ENCODE measurements at places on chromosomes 4 and X.

DNA sequence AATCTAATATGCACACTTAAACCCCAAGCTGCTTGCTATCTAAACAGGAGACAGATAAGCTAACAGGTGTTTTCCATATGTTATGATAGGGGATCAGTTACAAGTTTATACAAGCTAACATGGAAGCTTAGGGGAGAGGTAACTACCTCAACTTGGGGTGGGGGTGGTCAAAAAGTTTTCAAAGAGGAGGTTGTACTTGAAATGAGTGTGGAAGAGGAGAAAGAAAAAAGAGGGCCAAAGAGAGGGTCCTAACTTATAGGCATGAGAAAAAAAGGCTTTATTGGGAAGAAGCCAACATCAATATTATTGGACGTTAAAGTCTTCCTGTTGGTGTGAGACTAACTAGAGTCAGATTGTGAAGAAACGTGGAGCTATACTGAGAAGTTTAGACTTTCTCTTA, 205.9 kb downstream of the NDST4 start:
- no peak for DNase-seq

GRCh38 chr4:31040106-31040505, 319.9 kb downstream of the PCDH7 start:
- no peak for DNase-seq

GRCh38 chr4:128220286-128221235, 67.1 kb downstream of the PGRMC2 start:
- peak; percentile 21 for DNase-seq

DNA sequence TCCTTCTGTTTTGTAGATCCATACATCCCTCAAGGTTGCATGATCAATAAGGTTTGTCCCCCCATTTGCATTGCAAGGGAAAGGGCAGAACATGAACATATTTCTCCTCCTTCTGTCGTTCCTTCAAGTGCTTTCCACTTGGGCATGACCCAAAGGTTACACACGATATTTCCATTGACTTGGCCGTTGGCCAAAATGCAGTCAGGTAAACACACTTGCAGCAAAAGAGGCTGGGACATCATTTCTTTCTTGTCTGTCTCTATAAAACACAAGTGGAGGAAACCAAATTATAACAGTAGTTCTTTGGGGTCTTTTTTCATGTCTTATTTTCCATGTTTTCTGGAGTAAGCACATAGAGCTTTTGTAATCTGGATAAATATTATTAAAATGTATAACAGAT, 156.1 kb downstream of the FRAS1 start:
- no peak for DNase-seq

DNA sequence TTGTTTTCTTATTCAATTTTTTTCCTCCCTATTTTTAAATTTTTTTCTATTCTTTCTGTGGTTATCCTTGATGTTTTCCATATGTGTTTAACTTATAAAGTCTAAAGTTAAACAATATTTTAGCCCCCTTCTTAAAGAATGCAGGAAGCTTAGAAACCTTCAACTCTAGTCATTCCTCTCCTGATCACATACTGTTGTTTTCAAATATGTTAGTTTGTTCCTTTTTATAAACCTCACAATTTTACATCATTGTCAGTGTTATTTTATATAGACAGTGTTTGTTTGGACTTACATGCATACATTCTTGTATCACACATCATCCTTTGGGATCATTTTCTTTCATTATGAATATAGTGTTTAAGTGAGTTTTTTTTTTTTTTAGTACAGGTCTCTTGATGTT, 31.6 kb downstream of the KANTR start:
- DNase-seq = no peak

- DNase-seq = no peak
These were observed 587.5 kb upstream of the MAGEB2 start for GRCh38 chrX:29627833-29628232.

GRCh38 chrX:108165383-108166111, 74.0 kb downstream of the ATG4A start:
- no peak for DNase-seq

DNA sequence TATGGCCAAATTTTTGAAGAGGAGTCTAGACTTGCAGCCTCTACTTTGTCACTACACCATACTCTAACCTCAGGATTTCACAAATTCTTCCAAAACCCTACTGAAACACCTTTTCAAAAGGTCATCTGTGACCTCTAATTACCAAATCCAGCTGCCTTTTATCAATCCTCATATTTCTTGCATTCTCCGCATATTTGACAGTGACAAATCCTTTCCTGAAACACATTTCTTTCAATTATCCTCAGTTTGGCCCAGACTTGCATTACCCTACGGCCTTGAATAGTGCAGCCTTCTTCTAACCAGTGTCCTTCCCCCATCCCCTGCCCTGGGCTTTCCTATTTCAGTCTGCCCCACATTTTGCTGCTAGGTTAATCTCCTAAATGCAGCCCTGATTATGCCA, 25.5 kb downstream of the MID2 start:
- no peak for DNase-seq

DNA sequence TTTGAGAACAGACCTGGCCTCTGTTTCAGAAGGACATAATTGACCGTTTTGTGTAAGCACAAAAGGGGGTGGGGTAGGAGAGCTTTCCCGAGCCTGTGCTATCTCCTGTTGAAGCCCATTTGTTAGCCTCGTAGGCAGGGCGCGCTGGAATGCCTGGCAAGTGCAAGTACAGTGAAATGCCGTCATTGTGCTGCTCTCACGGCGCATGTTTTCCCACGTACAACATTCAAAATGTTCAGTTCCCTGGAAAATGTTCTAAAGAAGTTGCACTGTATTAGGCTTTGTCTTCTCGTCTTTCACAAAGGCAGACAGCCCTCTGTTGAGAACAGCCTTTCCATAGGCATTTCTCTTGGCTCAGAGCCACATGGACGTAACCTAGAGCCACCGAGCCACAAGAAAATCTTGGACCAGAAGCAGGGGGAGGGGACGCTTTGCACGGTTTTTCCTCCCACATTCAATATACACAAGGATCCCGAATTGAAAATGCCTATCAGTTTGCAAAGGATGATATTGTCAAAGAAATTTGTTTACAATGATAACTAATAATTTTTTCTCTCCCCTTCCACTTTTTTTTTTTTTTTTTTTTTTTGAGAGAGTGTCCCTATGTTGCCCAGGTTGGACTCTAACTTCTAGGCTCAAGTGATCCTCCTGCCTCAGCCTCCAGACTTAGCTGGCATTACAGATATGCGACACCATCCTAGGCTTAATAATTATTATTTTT, 54.6 kb upstream of the RAPGEF2 start:
- no peak for DNase-seq

- DNase-seq = no peak
These were observed 12.7 kb upstream of the SMIM43 start for GRCh38 chr4:121777625-121778024.

DNA sequence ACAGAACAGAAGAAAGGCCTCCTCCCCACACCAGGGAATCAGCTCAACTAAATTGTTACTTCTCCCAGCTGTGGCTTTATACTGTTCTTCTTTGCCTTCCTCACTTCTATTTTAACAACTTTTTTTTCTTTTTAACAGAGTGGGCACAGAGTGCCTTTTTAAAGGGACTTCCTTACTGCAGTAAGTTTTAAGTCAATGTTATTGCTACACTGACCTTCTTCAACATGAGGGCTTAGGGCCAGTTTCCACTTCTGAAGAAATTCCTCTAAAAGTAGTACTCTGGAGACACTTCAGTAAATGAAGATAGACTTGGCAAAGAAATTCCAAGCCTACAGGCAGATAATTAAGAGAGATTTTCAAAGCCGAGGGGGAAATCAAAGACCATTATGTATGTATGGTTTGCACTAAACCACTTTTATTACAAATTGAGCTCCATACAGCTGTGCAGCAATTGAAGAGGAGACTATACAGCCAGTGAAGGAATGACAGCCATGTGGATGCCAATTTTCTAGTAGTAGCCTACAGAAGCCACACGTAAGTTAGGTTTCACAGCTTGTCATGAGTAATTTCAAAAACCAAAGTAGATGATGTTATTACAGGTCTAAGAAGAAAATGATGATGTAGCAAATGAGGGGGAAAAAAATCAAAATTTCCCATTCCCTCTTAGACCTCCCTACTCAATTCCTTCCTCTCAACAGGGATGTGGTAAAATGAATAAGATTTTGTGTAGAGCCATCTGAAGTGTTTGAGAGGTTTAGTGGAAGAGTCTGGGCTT, 36.9 kb upstream of the RASGEF1B start:
- no peak for DNase-seq

- no peak for DNase-seq
These were observed 218.9 kb downstream of the OR13H1 start for GRCh38 chrX:131762802-131763234.

GRCh38 chrX:18174971-18175370, 45.7 kb downstream of the BEND2 start:
- no peak for DNase-seq

DNA sequence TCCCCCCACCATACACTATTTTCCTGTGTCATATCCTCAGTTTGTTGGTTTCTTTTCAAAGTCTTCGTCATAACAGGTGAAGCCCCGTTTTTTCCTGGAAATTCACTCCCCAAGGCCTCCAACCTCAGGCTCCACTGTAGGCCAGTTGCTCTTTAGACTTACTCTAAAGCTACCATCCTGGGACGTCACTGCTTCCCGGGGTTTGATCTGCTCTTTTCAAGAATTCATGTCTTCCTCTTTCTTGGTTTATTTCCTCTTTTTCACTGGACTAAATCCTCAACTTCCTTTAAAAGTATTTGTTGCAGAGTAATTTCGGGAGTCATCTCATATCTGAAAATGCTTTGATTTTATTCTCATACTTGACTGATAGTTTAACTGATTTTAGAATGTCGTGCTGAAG, 6.5 kb upstream of the SERTM2 start:
- no peak for DNase-seq

DNA sequence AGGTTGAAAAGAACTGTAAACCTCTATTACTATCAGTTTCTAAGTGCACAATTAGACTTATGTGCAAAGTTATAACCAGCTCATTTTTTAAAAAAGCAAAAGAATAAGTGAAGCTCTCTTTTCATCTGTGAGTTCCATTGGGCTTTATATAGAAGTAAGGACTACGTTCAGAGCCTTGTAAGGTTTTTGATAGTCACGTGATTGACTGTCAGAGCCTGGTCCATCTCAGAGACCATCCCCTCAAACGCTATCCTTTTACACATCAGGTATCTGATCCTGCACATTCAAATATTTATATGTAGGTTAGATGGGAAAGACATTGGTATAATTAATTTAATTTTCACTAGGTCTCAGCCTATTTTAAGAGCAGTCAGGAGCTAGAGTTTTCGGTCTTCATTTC, 279.3 kb downstream of the INPP4B start:
- DNase-seq = peak; percentile 83
